Iris pigment epithelial cell (primary cell): ENCODE measurements at places on chromosomes 4 and X.

DNA sequence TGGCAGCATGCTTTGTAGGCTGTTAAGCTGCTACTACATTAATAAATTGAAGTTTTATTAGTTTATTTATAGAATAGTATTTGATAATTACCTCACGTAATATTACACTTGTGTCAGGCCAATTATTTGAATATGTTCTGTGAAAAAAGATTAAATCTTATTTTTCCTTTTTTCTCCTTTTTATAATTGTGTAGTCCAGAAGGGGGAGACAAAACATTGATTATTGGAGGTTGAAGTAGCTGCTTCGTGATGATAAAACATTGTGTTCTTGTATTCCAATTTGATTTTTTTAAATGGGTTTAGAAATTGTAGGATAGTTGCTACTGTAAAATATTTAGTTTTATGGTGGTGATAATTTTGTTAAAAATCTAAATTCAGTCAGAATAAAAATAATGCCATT lies 85.7 kb downstream of the DIAPH2 start:
- DNase-seq: peak; percentile 15

GRCh38 chrX:149490100-149490499 lies 15.0 kb downstream of the IDS start:
- DNase-seq: no peak

GRCh38 chr4:42778349-42778748 lies 114.2 kb upstream of the GRXCR1 start:
- no peak for DNase-seq

DNA sequence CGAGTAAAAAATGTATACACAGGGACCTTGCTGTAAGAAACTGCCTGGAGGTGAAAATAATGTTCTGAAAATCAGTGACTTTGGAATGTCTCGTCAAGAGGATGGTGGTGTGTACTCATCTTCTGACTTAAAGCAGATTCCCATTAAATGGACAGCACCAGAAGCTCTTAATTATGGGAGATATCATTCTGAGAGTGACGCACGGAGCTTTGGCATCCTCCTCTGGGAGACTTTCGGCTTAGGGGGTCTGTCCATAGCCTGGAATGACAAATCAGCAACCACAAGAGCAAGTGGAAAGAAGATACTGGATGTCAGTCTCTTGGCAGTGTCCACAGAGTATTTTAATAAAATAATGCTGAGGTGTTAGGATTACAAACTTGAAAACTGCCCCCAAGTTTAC lies 129.4 kb downstream of the THOC2 start:
- no peak for DNase-seq

- peak; percentile 64 for DNase-seq
Observed at GRCh38 chr4:177596035-177596434, 153.8 kb upstream of the AGA start.

DNA sequence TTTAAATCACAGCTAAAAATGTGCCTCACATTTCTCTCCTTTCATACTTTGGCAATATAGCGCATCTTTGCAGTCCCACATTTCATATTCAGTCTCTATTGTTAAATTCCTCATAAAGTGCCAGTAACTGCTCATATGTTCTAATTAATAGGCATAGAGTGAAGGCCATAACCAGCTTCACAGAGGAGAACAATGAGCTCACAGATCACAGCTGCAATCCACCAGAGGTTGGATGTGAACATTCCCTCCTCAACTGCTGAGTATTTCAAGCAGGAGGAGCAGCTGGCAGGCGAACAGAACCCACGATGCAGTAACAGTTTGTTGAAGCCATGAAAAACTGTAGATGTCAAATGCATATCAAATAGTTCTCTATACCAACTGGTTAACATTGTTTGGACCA lies 2088.7 kb upstream of the AGA start:
- DNase-seq: no peak

DNA sequence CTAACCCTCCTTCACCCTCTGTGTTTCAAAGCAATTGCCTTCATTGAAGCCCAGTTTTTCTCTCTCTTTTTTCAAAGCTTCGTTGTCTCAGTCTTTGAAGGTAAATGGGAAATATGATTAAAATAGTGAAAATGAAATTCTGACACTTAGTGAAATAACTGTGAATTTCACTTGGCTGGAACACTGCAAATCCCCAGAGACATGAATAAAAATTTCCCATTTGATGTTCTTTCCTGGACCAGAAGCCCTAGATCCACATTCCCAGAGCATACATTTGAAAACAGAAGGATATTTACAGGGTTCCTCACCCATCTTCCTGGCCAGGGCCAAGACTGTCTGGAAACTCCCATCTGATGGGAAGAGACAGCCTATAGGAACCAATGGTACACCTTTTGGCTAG lies 45.0 kb downstream of the SLC2A9 start:
- no peak for DNase-seq

DNA sequence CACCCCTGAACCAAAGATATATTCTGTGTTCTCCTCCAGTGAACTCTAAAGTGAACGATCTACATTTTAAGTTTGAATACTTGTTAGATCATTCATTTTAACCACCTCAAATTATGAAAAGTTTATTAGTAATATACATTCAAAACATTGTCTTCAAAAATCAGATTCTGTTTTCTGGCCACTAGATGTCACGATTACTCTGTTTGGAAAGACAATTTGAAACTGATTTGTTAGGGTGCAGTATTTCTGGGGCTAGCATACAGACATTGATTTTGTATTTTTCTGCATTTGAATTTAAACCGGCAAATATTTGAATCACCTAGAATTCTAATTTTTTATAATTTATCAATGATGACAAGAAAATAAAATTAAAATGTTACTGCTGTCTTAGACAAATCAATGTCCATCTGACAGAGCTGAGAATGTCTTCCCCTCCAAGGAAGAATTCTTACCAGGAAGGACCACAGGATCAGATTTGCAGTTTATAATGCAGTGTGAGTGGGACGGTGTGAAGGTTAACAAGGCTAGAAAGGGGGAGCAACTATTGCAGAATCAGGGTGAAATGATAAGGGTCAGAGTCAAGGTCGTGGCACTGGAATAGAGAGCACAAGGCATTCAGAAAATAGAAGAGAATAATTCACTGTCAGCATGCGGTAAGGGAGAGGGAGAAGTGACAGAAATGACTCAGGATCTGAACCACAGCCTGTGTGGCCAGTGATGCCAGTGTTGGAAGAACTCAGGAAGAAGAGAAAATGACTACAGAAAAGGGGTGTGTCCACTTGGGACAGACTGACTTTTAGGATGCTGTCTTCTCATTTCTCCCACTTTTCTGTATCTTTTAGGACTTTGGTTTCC lies 91.6 kb downstream of the ANXA10 start:
- DNase-seq: peak; percentile 51

- no peak for DNase-seq
Observed at GRCh38 chr4:111780965-111781364, 364.3 kb upstream of the FAM241A start.

GRCh38 chr4:7782783-7783182 lies 156.9 kb downstream of the AFAP1 start:
- DNase-seq: peak; percentile 65

DNA sequence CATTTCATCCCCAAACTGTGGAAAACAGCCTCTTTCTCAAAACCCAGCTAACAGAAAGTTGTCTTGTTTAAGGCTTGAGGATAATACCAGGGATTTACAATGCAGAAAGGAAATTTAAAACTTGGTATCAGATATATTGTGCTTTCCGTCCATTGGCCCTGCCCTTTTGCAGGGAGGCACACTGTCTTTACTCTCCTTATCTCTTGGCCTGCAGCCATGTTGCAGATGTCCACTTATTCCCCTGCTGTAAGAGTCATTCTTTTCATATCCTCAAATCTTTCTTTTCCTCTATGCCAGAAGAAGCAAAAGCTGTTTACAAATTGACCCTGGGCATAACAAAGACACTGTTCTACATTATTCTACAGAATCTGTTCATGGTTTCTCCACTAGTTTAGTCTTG lies 75.6 kb upstream of the DYNLT3 start:
- peak; percentile 16 for DNase-seq

- no peak for DNase-seq
Observed at GRCh38 chr4:105979506-105979905, 84.2 kb downstream of the NPNT start.

- DNase-seq: no peak
Observed at GRCh38 chr4:105536601-105537000, 15.8 kb upstream of the ARHGEF38 start.

GRCh38 chr4:95362906-95363558 lies 185.7 kb downstream of the UNC5C start:
- DNase-seq: peak; percentile 4

- no peak for DNase-seq
Observed at GRCh38 chr4:178681871-178682270, 1239.6 kb upstream of the AGA start.

DNA sequence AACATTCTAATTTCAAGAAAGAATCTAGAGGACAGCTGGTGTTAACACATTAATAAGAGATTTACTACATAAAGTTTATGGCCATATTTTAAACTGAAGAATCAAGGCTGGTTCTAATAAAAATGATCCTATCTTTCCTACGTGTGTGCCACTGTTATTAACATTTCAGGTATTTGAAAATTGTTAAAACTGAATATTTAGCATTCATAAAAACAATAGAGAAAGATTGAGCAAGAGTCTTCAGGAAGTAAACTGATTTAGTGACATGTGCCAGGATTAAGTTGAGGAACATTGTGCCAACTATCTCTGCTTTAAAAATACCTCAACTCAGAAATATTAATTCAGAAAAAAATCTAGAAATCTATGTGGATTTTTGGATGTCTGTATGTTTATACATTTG lies 810.1 kb downstream of the FAT4 start:
- DNase-seq: no peak

GRCh38 chrX:140733766-140734342 lies 24.3 kb downstream of the LINC00632 start:
- peak; percentile 68 for DNase-seq

GRCh38 chr4:52903273-52903672 lies 41.2 kb downstream of the RASL11B start:
- DNase-seq: no peak

- DNase-seq: no peak
Observed at GRCh38 chrX:22959204-22959920, 40.4 kb upstream of the DDX53 start.

GRCh38 chrX:25389266-25389665 lies 373.5 kb upstream of the ARX start:
- DNase-seq: no peak

GRCh38 chrX:10212395-10212794 lies 55.6 kb downstream of the CLCN4 start:
- no peak for DNase-seq

GRCh38 chr4:3091464-3091863 lies 17.0 kb downstream of the HTT start:
- DNase-seq: no peak

- DNase-seq: no peak
Observed at GRCh38 chr4:145014365-145014764, 83.6 kb downstream of the ANAPC10 start.

DNA sequence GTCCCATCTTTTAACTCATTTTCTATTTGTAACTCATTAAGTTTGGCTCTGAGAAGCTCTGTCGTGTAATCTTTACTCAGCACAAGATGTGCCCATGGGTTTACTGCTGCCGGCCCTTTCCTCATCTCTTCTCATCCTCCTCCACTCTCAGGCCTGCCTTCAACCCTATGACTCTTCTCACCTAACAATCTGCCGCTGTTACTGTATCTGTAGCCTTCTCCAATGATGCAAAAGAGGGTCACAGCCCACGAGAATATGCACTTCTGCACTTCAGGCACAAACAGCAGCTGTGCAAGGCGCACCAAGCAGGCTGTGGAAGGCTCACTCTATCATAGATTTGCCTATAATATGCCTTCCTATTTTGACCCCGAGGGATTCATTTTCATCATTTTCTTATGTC lies 546.5 kb upstream of the GALNTL6 start:
- no peak for DNase-seq

DNA sequence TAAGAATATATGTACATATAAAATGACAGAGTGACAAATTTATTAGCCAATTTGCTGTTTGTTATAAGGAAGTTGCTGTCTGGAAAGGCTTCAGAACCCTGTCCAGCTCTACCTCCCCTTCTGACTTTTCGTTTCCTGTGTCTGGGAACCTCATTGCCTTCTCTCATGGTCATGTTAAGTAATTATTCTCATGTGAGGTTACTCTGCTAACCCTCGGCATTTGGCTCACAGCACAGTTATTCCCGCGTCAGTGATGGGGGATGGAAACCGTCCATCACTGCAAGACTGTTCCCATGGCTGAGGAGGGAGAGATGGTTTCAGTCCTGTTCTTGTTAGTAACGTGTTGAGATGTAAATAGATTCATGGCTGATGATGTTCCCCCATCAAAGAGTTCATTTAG lies 11.9 kb downstream of the EDNRA start:
- DNase-seq: peak; percentile 94

DNA sequence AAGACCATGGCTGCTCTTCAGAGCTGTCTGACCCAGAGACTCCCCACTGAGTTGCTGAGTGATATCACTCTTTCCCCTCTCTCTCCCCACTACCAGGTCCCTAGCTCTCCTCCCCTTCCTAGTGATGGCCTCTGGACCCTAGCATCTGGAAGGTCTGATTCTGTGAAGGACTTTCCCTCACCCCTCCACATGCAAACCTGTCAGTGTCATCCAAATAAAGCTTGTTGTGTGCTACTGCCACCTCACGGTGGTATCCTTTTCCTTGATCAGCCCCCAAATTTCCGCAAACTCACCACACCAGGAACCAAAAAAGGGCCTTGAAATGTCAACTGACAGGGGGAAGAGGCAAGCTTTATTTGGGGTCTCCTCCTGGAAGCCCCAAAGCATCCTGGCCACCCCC lies 500.2 kb downstream of the IDS start:
- no peak for DNase-seq

DNA sequence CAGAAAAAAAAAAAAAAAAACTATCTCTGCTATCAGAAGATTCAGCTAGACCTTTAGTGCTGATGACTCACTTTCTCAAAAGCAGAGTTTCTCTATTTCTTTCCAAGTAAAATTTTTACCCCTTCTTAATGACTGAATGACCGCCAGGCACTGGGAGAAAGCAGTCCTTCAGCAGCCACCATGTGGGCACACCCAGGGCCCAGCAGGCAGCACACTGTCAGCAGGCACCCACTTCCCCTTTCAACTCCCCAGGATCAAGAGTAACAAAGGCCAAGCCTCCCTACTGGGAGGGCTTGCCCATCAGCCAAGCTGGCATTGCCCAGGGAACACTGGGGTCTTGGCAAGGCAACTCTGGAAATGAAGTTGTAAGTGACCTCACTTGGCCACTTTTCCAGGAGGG lies 201.9 kb upstream of the MAMLD1 start:
- no peak for DNase-seq

DNA sequence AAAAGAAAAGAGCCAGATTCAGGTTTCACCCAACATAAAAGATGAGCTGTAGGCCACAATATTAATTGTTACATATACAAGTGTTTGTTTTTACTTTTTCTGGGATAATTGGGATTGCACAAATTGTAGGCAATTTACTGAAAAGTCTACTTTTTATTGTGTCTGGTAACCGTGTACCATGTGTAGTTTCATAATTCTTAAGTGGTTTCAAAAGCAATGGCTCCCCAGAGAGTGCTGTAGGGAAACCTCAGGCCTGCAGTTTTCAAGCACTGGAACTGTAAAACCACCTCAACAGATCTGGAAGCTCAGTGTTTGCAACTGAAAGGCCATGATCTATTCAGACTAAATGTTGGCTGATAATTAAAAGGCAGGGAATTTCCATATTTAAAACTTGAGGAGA lies 53.9 kb upstream of the MMAA start:
- DNase-seq: no peak

- no peak for DNase-seq
Observed at GRCh38 chr4:10458177-10458576, 951 bp upstream of the ZNF518B start.
